Frontal cortex (tissue), 4 donors: ENCODE measurements at places on chromosomes 5 and 9.

DNA sequence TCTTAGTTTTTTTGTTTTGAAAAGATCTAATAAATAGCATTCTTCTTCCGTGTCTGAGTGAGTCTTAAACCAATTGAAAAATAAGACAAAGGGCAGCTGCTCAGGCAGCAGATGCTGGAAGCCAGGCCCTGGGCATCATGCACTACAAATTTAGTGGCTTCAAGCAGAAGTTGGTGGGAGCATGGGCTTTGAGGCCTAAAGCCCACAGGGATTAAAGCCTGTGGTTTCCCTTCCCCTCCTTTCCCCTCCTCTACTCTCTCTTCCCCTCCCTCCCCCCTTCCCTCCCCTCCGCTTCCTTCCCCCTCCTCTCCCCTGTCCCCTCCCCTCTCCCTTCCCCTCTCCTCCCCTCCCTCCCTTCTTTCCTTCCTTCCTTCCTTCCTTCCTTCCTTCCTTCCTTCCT lies 20.1 kb upstream of the KIF4B start:
- DNase-seq: no peak

DNA sequence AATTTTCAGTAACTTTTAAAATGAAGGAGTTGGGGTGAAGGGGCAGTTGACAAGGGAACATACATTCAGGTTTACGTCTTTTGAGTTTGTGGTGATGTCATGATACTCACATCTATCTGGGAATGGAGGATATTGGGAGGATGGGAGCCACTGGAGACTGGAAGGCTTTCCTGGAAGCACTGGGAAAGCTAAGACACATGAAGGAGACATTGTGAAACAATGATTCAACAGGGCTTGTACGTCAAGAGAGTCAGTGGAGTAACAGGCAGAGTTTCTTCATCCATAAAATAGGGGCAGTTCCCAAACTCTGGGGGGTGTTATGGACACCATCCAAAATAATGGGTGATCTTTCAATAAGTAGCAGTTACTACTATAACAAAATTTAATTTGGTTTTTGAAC lies 572.8 kb downstream of the CCDC171 start:
- DNase-seq: no peak

DNA sequence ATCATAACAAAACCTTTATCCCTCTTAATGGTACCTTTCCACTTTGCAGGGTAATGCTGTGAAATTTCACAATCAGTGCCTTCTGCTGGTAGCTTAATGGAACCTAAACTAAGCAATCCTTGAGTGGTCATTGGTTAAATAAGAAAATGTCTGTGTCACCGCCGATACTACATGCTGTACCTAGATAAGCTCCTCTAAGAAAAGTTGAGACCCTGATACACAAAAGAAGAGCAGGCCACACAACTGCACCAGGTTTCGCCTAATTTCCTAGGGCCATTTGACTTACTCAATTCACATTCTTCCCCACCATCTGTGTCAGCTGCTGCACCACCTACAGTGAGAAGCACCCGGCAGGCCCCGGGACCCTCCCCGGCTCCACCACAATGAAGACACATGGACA lies 9.0 kb upstream of the EDF1 start:
- no peak for DNase-seq

GRCh38 chr9:14298601-14299022 lies 15.3 kb downstream of the NFIB start:
- DNase-seq: no peak

GRCh38 chr5:172744123-172745104 lies 26.6 kb downstream of the DUSP1 start:
- DNase-seq: no peak

DNA sequence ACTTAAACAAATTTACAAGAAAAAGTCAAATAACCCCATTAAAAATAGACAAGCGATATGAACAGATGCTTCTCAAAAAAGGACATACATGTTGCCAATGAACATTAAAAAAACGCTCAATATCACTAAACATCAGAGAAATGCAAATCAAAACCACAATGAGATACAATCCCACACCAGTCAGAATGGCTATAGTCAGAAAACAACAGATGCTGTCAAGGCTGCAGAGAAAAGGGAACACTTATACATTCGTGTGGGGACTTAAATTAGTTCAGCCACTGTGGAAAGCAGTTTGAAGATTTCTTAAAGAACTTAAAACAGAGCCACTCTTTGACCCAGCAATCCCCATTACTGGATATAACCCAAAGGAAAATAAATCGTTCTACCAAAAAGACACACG lies 10.8 kb downstream of the OR13F1 start:
- DNase-seq: no peak

DNA sequence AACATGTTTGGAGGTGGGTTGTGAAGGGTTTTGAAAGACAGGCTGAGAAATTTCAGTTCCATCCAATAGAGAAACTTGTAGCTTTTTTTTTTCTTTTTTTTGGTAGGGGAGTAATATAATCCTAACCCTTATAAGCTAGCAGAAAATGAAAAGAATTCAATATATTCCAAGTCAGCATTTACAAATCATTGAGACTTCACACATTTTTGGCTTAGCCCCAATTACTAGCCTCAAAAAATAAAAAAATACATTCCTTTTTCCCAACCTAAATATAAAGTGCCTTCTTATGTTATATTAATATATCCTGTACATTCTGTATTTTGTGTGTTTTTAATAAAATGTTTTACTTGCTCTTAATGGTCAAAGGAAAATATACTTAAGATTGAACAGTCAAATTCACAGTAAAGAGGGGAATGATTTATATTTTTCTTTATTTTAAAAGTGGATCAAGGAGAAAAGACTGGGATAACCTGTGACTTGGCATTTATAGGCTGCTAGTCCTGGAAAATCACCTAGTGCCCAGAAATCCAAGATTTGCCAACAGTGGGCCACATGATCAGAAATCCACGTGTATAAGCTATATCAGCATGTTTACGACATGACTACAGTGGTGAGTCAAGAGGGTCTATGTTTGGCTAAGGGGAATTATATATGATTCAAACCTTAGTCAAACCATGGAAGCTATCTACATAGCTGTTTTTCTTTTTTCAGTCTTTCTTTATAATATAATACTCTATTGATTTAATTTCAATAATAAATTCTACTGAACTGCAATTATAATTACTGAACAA lies 14.5 kb downstream of the HACD4 start:
- DNase-seq: no peak

DNA sequence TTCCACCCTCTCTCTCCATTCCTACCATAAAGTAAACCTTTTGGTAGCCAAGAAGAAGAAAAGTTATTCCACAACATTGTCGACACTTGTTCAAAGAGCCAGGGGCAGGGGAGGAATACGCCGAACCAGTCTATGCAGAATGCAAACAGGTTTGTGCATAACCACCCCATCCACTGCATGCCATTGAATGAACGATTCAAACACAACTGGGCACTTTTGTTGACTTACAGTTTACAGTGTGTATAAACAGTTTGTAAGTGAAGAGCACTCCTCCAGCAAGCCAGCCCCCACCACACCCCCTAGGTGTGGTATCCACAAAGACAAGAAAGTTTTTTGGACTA lies 6.8 kb upstream of the S1PR3 start:
- no peak for DNase-seq

DNA sequence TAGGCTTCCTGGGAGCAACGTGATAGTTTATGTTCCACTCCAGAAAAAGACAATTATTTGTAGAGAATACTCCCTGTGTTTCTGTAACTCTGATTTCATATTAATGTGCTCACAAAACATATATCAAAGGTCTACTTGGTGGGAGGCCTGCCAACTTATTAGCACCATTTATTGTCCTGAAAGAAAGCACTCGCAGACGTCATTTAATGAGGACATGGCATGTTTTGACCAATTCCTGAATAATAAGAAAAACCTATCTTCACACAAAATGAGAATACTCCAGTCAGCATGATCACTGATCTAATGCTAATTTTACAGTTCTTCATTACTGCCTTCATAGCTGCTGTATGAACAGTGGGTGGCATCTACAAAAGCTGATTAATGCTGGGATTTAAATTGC lies 46.4 kb upstream of the RASEF start:
- no peak for DNase-seq

DNA sequence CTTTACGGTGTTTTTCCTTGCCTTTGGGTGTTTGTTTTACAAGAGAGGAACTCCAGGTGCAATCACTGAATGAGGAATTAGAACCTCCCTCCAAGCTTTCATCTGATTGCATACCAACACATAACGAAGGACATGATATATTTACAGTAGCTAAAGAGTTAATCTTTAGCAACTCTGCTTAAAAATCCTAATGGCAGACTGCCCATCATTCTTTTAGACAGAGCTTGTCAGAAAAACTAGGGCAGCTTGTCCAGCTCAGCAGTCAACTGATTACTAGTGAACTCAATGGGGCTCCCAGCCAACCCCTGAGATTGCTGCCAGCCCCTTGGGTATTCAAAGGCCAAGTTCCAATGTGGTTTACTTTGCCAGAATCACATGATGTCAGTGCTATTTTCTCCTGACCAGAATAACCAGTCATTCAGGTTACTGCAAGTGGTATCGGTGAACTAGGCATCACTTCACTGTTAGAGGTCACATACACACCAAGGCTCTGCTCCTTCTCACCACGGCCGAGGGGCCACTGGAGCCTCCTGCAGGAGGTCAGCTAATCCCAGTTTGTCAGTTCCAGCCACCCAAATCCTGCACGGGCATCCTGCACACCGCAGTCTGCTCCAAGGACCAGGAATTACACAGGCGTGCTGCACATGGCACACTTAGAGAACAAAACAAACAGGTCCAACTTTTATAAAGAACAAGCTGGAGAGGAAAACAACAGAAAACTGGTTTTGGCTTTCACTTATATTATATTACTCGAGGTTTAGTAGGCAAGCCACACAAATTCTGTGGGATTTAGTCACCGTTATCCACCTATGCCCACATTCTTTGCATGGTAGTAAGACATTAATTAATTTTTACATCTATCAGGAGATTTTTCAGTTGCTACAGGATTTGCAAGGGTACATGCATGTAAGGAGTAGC lies 62.5 kb downstream of the NFIB start:
- peak; percentile 6 for DNase-seq

- DNase-seq: no peak
These were observed 217.7 kb downstream of the DEPDC1B start for GRCh38 chr5:60482301-60482700.

DNA sequence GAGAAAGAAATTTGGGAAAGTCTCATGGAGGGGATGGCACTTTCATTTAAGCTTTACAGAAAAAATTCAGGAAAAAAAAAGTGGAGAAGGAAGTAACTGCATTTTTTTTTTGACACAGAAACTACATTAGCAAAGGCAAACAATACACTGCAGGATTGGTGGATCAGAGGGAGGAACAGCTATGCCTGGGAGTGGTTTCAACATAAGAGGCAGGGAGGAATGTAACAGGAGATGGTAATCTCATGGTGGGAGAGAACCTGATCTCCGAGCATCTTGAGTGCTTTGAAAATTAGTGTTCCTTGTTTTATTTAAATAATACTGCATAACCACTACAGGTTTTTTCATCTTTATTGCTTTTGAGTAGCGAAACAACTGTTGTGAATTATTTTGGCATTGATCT lies 249.4 kb downstream of the FAM170A start:
- no peak for DNase-seq

DNA sequence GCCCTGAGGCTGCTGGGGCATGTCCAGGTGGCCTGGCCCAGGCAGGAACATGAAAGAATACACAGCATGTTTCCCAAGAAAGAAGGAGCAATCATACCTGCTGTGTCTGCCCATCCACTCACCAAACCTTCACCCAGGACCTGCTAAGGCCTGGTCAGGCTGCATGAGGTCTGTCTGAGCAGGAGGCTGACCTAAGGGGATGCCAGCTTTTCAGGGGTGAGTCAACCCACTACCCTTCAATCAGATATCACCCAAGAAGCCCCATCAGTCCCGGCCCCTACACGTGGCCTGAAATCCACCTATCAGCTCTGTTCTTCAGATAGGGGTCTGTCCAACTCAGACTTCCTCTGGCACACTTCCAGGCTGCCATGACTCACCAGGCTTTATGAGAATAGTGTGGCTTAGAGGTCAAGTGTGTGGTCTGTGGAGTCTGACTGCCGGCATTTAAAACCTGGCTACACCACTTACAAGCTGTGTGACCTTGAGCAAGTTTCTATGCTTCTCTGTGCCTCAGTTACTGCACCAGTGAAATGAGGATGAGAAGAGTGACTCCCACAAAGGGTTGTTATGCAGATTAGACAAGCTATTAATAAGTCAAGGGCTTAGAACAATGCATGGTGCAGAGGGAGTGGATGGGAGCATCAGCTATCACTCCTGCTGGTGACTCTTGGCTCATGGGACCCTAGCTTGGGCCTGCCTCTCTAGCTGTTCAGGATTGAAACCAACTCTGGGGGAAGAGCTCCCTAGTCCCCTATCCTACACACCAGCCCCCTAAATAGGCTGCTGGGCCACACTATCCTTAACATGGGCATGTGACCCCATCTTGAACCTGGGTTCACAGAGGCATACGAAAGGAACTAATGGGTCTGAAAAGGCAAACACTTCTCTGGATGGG lies 130.3 kb downstream of the PAX5 start:
- no peak for DNase-seq

- DNase-seq: no peak
These were observed 2.3 kb upstream of the SLC46A2 start for GRCh38 chr9:112892981-112893380.

DNA sequence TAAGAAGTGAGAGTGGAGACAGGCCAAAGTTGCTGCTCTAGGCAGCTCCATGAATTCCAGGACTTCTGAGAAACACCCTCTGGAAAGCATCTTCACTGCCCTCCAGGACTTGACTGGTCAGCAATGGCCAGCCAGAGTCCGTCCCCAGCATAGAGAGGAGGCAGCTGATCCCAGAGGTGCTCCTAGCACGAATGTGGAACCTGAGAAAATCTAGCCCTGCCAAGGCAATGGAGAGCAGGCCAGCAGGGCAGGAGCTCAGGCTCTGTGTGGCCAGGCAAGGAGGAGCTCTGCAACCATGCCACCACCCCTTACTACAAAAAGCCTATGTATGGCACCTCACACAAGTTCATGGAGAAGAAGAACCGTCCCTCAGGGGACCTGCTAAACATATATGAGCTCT lies 56.1 kb upstream of the SPTLC1 start:
- no peak for DNase-seq

GRCh38 chr5:157925786-157926671 lies 67.1 kb upstream of the CLINT1 start:
- no peak for DNase-seq

DNA sequence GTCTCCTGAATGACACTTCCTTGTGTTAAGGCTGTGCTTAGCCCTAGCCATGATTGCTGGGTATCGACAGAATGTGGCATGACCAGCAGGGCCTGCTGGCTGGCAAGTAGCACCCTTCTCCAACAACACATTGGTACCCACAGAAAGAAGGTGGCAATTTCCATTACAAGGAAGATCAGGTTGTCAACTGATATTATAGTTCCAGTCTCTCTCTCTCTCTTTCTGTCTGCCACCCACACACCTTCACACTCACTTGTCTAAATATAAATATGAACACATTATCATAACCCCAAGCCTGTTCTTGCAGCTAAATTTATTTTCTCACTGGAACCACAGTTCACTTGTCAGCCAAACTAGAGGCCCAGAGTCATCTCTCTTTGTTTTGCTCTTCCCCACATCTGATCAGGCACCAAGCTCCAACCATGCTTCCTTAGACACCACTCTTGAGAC lies 408.1 kb upstream of the PIK3R1 start:
- no peak for DNase-seq

DNA sequence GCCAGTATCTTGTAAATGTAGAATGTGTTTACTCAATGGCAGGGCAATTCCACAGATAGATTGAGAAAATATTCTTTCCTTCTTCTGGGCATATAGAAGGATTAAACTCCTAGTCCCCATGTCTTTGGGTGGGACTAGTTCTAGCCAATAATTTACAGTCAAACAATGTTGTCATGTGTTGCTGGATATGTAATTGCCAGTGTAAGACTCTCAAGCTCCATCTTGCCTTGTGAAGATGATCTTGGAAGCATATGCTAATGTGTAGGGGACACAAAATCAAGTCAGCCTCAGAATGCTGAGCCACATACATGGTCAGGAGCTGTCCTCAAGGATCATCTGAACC lies 386.9 kb downstream of the CETN3 start:
- DNase-seq: no peak
